ENCODE measurements at places on chromosomes 3 and 15. TPM values are rescaled to one million over a fixed set of nuclear protein-coding genes. Genes with fewer than 3 reads are reported as not detected.

- peak; percentile 68 for DNase-seq
Measured at GRCh38 chr15:99143655-99144610, 39.1 kb downstream of the SYNM start.

SI gene
- total RNA-seq: not detected

LMCD1 gene
- total RNA-seq: 94.8 TPM

GRCh38 chr15:77901251-77901881 is 176.1 kb downstream of the TBC1D2B start:
- no peak for DNase-seq

- DNase-seq: no peak
Measured at GRCh38 chr15:57221134-57221533, 155.2 kb upstream of the CGNL1 start.

- DNase-seq: no peak
Measured at GRCh38 chr3:181457756-181458155, 254.0 kb upstream of the SOX2 start.

- DNase-seq: no peak
Measured at GRCh38 chr3:151864423-151865101, 8.9 kb upstream of the SUCNR1 start.

DNA sequence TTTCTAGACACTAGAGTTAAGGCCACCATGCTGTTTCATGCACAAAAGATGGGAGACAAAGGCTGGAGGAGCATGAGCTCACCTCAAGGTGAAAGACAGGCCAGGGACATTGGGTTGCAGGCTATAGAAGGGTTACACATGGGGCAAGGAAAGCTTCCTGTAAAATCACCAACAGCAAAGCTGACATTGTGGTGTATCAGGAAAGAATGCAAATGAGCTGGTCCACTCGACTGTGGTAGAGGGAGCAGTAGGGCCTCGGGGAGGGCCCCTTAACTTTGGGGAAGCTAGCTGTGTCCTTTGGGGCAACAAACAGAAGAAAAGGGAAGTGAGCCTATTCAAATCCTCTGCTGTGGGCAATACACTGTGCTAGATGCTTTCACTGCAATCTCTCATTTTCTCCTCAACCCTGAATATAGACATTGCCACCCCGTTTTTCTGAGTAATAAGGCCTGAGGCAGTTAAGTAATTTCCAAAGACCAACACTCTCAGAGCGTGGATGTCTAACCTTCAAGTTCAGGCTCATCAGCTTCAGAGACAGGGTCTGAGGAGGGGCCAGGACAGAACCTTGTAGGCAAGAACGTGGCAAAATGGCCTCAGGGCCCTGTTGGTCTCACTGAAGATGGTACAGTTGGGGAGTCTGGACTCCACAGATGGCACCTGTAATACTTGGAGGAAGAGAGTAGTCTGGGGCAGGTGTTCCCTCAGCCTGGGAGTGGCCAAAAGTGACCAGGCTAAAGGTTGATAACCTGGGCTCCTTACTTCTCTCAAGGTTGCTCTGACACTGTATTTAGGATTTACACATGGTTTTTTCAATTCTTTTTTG is 24.1 kb downstream of the CX3CR1 start:
- DNase-seq: no peak

DNA sequence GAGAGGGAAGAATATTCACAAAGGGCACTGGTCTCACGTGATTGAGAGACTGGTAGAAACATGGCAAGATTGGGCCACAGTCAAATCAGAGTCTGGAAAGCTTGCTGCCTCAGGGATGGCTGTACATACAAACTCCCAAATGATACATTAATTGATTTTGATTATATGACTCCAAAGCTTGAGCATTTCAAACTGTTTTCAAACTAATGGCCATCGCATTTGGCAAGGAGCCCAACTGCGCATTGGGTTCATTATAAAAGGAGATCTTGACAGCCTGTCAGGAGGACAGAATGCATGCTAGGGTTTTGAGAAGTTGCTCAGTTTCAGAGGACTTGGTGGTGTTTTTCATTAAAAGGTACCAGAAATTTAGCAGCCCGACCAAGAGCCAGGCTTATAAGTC is 117.7 kb downstream of the PTPRG start:
- DNase-seq: no peak

MINDY2 gene
- total RNA-seq: 47.4 TPM

GRCh38 chr3:17581421-17582080 is 160.9 kb downstream of the TBC1D5 start:
- no peak for DNase-seq

GRCh38 chr15:25435474-25436243 is 3.2 kb downstream of the UBE3A start:
- no peak for DNase-seq

DNA sequence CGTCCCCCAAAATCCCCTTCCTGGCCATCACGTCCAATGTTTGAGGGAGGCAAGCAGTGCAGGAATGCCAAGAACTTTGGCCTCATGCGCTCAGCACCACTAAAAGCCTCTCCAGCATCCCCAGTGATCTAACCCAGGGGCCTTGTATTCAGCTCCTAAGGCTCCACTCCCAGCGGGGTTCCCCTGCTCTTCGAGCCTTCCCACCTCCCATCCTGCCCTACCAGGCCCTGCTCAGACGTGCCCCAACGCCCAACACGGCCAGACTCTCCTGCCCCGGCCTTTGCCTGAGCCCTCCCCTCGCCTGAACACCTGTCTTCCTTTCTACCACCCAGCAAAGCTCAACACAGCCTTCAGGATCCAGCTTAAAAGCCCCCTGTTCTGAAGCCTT is 30.5 kb downstream of the PLXND1 start:
- no peak for DNase-seq

- no peak for DNase-seq
Measured at GRCh38 chr3:67094774-67095173, 96.7 kb downstream of the KBTBD8 start.

- DNase-seq: no peak
Measured at GRCh38 chr3:25471081-25471768, 43.2 kb downstream of the RARB start.

GRCh38 chr3:161150001-161150525 is 44.9 kb upstream of the B3GALNT1 start:
- DNase-seq: no peak

GRCh38 chr15:99511866-99512661 is 53.7 kb upstream of the MEF2A start:
- DNase-seq: no peak

GRCh38 chr3:124032311-124032880 is 40.5 kb upstream of the ROPN1 start:
- DNase-seq: peak; percentile 41

GRCh38 chr3:127978636-127979035 is 63.6 kb downstream of the KBTBD12 start:
- no peak for DNase-seq

- DNase-seq: no peak
Measured at GRCh38 chr3:108312656-108313055, 16.3 kb downstream of the HHLA2 start.

- no peak for DNase-seq
Measured at GRCh38 chr15:57720867-57721266, 14.4 kb downstream of the POLR2M start.

GRCh38 chr3:115666920-115667737 is 43.8 kb downstream of the GAP43 start:
- no peak for DNase-seq

- no peak for DNase-seq
Measured at GRCh38 chr3:66998904-66999235, 763 bp downstream of the KBTBD8 start.

MUC20 gene
- total RNA-seq: 11.0 TPM

MKRN2OS gene
- not detected for total RNA-seq

- no peak for DNase-seq
Measured at GRCh38 chr15:73108676-73109075, 56.4 kb downstream of the NEO1 start.

SCN11A gene
- 0.98 TPM for total RNA-seq

CD86 gene
- 6.6 TPM for total RNA-seq

TRIM42 gene
- total RNA-seq: not detected

DNA sequence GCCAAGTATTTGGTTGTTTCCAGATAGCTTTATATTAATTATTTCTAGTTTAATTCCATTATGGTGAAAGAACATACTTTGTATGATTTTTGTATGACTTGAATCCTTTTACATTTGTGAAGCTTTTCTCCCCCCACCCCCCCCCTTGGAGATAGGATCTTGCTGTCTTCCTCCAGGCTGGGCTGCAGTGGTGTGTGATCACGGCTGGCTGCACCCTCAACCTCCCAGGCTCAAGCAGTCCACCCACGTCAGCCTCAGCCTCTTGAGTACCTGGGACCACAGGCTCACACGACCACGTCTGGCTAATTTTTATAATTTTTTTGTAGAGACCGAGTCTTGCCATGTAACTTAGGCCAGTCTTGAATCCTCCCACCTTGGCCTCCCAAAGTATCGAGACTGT is 29.5 kb downstream of the ARL8B start:
- no peak for DNase-seq

DNA sequence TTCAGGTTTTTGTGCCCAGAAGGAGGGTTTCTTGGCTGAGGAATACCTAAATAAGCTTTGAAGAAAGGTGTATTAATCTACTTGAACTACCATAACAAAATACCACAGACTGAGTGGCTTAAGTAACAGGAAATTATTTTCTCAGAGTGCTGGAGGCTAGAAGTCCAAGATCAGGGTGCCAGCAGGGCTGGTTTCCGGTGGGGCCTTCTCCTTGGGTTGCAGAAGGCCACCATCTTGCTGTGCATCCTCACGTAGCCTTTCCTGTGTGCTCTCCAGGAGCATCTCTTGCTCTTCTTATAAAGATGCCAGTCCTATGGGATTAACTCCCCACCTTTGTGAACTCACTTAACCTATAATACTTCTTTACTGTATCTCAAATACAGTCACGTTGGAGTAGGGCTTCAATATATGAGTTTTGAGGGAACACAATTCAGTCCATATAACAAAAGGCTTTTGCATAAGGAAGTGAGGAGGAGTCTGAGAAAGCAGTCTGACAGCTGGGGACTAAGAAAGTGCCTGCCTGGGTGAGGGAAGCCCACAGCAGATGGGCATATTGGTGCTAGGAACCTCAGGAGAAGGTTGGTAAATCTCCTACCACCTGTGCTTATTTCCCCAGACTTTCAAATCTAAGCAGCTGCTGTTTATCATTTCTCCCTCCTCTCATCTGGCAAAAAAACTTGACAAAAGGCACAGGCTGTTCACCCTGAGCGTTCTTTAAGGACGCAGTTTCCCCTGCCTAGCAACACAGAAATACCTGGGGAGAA is 89.6 kb upstream of the CBLB start:
- no peak for DNase-seq

- no peak for DNase-seq
Measured at GRCh38 chr15:70185251-70185711, 87.6 kb upstream of the TLE3 start.

- peak; percentile 42 for DNase-seq
Measured at GRCh38 chr3:12158387-12159226, at the start of gene TIMP4. Gene TIMP4, minus strand, starts transcription at chr3:12158912. Its CDS starts 72 bp downstream, at chr3:12158840.

DNA sequence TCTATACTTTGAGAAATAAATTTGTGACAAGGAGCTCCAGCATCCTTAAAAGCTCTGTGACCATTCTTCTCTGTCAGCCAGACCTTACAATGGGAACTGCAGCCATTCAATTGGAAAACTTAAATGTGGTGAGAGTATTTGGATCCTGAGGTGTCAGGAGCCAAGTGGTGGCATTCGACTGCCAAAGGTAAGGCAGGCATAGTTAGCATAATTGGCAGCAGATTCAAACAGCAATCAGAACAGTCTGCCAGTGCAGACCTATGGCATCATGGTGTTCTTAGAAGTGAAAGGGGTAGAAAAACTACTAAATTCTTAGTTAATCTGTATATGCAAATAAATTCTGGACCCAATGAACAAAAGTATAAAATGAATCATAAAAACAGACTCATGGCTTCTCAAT is 18.2 kb upstream of the FNDC3B start:
- no peak for DNase-seq

GRCh38 chr15:57205027-57205855 is 171.1 kb upstream of the CGNL1 start:
- DNase-seq: no peak

DNA sequence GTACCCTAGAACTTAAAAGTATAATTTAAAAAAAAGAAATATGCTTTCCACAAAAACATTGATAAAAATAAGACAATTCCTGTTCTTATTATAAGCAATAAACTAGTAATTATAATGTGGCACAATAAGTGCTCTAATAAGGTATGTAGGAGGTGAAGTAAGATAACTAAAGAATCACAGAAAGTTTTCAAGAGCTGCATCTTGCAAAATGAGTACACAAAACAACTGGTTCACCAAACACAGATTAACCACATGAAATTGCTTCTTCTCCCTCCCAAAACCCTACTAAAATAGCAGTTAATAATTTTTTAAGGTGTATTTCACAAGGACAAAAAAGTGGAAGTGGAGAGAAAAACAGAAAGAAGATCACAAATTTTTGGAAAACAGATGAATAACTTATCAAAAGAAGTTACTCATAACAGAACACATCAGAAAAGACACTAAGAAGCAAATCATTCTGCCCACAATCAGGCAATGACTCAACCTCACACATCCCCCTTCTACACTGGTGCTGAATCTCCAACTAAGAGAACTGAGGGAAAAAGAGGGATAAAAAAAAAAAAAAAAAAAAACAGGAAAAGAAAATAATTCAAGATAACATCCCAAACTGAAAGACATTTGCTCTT is 64.2 kb downstream of the TBC1D5 start:
- DNase-seq: no peak

DNA sequence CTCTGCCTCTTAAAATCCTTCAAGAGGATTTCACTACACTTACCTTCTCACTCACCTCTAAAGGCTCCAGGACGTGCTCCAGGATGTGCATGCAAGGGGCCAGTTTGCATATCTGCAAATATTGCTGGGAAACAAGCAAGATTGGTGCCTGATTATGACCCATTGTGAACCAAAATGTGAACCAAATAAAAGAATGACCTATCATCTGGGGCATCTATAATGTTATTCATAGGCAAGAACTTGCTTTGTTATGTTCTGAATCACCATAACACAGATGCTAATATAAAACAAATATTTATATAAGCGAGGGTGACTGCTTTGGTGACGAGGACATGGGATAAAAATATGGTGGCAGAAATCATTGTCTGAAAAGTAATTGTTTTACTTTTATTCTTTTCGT is 5.5 kb downstream of the IL12A start:
- DNase-seq: no peak

DNA sequence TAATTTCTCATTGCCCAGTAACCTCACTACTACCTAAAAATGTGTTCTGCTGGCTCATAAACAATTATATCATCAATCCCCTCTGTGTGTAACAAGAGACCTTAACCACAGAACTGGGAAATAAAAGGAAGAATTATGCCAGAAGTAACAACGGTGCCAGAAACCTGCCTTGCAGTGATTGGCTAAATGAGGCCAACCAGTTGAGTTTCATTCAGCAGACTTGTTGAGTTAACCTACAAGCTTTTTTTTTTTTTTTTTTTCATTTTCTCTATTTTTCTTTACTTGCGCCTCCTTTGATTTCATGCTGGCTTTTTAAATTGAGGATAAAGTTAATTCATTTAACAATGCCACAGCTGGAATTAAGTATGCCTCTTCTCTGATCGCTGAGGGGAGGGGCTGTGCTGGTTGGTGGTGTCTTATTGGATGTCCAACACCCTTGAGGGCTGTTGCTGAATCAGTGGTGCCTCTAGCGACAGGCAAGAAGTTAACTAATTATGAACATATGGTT is 30.0 kb upstream of the GMNC start:
- DNase-seq: no peak
